ENCODE measurements at places on chromosomes 7 and 10. TPM values are rescaled to one million over a fixed set of nuclear protein-coding genes. Genes with fewer than 3 reads are reported as not detected.
A peak's percentile ranks its signal among the peaks of the same experiment; 100 is the strongest.

- H3K27ac ChIP-seq = no peak overlapping the region
- H3K36me3 ChIP-seq = no peaks in the 10 kb centered on the region
- DNase-seq = peak; percentile 24
- peaks cover 13% of the 10 kb centered on the region for H3K4me1 ChIP-seq
- H3K27me3 ChIP-seq = peaks cover 7% of the 10 kb centered on the region
- H3K4me3 ChIP-seq = no peak overlapping the region
Measured at GRCh38 chr10:103845972-103846371, 9.4 kb downstream of the SH3PXD2A start.

DNA sequence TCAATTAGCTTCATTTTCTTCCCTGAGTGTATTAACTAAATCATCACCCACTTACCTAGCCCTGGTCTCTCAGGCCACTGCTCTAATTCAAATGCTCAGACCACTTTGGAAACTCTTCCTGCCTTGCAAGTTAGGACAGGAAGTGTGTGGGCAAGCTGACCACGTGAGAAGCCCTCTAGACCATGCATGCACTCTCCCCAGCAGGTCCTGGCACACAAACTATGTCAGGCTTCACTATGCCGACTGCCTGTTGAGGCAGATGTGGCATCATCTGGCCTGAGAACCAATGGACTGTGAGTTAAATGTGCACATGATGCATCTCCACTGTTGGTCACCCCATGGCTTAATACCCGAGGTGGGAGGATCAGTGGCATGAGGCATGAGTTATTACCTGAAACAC, 439.6 kb downstream of the GRID1 start:
- no peak for DNase-seq
- no peak overlapping the region for H3K27ac ChIP-seq
- H3K27me3 ChIP-seq = no peaks in the 10 kb centered on the region
- no peaks in the 10 kb centered on the region for H3K4me1 ChIP-seq

GRCh38 chr7:20595971-20596370, 19.5 kb upstream of the ABCB5 start:
- no peak overlapping the region for H3K4me3 ChIP-seq
- no peak for DNase-seq
- H3K36me3 ChIP-seq = no peaks in the 10 kb centered on the region
- no peak overlapping the region for H3K27ac ChIP-seq
- peaks cover 3% of the 10 kb centered on the region for H3K4me1 ChIP-seq

- H3K4me1 ChIP-seq = no peaks in the 10 kb centered on the region
- no peak for DNase-seq
- H3K36me3 ChIP-seq = no peaks in the 10 kb centered on the region
- H3K4me3 ChIP-seq = no peak overlapping the region
Measured at GRCh38 chr10:48567346-48567745, 37.5 kb downstream of the ARHGAP22 start.

GRCh38 chr7:3753868-3754267, 452.8 kb downstream of the SDK1 start:
- no peak overlapping the region for H3K27ac ChIP-seq
- H3K4me3 ChIP-seq = no peak overlapping the region
- no peaks in the 10 kb centered on the region for H3K36me3 ChIP-seq
- H3K4me1 ChIP-seq = peaks cover 3% of the 10 kb centered on the region
- DNase-seq = no peak
- peaks cover 7% of the 10 kb centered on the region for H3K27me3 ChIP-seq

OR2A5 gene
- total RNA-seq = not detected

Measured in activated naive CD8-positive, alpha-beta T cell treated with anti-CD3 and anti-CD28 coated beads for 36 hours (primary cell).